ENCODE measurements at places on chromosomes 12 and 14.
A peak's percentile ranks its signal among the peaks of the same experiment; 100 is the strongest.

GRCh38 chr12:47776471-47777143 lies 3.6 kb downstream of the SLC48A1 start:
- no peak for DNase-seq

- no peak for DNase-seq
Observed at GRCh38 chr12:13609894-13610679, 371.3 kb downstream of the GRIN2B start.

DNA sequence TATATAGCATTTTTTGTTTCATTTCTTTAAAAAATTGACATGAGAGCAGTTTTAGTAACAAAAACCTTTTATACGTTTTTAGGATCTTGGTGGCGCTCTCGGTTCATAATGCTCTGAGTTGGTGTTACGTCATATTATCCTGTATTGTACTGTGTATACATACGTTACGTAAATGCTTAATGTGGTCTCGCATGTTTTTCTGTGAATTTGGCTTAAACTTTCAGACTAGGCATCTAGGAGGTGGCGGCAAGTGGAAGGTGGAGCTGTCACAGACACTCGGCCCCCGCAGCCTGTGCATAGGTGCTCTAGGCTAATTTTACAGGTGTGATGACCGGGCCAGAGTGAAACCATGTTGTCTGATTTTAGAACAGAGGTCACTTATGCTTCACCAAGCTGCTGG lies 60.0 kb downstream of the PPP2R5C start:
- peak; percentile 65 for DNase-seq

DNA sequence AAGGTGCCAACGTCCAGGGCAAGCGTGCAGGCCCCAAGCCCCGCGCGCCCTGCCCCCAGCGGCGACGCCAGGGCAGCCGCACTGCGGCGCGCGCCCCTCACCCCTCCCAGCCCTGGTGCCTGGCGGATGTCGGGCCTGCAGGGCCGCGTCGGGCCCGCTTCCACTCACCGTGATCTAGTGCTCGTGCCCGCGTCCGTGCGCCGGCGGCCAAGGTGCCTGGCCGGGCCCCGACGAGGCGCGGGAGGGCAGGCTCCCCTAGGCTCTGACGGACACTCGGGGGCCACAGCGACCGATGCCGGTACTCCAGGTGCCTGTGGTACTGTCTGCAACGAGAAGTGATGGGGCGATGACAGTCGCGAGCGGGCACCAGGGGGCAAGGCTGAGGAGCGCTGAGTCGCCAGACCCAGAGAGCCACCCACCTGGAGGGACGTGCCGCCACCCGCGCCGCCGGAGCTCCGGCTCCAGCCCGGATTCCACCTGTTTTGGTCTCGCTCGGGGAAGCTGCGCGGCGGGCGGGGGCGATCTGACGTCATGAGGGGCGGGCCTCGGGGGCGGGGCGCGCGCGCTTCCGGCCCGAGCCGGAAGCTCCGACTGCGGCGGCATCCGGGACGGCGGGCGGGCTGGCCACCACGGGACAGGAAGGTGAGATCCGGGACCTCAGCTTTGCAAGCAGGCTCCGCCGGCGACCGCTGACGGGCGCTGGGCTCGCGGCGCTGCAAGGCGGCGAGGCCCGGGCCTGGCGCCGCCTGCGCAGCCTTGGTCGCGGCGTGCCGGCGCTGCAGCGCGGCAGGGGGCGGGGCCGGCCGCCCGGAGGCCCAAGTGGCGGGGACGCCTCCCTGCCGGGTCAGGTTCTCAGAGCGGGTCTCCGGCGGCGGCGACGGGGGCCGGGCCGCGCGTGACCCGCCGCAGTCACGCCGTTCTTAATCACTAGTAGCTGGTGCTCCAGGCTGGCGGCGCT lies at the start of the genes LYSET and MOAP1:
Gene LYSET (plus strand): TSS at position 927 of the 958 bp plus-strand sequence. CDS start 89 bp downstream, outside the sequence.
Gene MOAP1 (minus strand): TSS at position 507 of the 958 bp plus-strand sequence. CDS start 655 bp downstream, outside the sequence.
- peak; percentile 92 for DNase-seq

DNA sequence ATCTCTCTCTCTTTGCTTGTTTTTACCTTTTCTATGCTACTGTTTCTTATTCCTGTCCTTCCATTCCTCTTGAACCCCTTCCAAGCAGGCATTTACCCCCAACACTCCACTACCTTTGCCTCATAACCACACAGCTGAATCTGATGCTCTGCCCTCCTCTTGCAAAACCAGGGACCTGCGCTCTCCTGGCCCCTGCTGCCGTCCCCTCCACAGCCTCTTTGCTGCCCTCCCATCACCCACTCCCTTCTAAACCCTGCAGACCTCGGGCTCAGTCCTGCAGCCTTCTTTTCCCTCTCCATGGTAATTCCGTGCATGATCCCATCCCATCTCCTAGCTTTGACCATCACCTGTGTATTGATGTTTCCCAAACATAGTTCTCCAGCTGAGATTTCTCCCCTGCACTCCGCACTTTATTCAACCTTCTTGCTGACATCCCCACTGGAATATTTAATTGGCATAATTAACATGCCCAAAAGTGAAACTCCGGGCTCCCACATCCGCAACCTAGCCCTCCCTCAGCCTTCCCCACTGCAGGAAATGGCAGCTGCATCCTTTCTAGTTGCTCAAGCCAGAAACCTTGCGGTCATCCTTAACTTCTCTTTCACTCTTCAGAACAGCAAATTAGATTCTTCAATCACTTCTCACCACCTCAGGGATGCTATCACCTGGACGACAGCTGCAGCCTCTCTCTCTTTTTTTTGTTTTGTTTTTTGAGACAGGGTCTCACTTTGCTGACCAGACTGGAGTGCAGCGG lies 16.0 kb downstream of the FIGNL2 start:
- DNase-seq, result peak; percentile 19

- no peak for DNase-seq
Observed at GRCh38 chr14:36014236-36014635, 162.3 kb downstream of the PTCSC3 start.

- DNase-seq, result peak; percentile 38
Observed at GRCh38 chr12:15562263-15562662, 226.9 kb downstream of the EPS8 start.

DNA sequence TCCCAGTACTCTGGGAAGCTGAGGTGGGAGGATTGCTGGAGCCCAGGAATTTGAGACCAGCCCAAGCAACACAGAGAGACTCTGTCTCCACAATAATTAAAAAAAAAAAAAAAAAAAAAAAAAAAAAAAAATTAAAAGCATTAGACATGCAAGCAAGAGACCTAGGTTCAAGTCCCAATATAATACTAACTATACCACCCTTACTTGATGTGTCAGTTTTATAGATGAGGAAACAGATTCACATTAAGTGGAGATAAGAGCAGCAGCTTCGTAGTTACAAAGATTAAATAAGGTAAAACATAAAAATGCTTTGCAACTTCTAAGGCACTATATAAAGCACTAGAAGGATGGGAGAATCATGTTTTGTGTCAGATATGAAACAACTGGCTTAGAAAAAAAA lies 9.1 kb downstream of the PPTC7 start:
- DNase-seq, result no peak

- no peak for DNase-seq
Observed at GRCh38 chr14:67815573-67816225, 691 bp downstream of the ZFYVE26 start.

- no peak for DNase-seq
Observed at GRCh38 chr12:56293795-56294194, 6.3 kb downstream of the CS start.

DNA sequence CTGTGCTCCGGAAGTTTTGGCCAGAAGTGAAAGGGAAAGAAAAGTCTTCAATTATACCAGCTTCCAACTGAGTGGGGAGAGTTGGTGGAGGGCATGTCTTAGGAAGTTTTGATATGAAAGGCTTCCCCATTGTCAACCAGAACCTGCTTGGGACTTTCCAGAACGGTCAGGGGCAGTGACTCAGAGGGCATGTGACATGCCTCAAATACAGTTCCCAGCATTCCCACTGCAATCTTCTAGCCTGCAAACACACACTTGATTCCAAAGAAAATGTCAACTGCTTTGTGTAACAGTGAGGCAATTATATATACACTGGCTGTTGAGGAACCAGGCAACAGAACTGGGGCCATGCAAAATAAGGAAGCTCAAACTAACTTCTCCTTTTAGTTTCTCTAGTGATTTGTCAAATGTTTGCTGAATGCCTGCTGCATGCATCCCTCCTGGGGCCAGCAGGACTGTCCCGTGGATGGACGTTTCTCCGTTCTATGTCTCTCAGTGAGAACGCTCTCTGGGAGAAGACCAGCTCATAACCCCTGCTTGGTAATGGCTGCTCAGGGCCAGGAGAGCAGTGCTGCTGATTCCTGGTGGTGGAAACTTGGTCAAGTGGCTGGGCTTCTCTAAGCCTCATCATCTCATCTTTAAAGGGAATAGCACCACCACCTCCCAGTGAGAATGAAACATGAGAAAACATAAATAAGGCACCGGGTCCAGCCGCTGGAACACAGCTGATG lies 18.3 kb downstream of the SLC25A47 start:
- DNase-seq, result no peak

DNA sequence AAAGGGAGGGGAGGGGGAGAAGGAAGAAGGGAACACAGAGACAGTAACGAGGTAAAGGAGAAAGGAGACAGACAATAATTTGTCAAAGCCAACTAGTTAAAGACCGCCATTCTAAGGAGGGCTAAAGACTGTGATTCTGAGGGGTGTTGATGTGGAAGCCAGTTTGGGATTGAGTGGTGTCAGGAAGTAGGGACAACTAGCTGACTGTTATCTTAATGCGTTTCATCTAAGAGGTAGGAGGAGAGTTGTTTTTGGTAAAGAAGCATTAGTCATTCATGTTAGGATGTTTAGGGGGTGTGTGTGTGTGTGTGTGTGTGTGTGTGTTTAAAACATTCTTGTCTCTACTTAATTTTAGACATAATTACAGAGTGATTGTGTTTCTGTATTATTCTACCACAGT lies 95.0 kb downstream of the INSM2 start:
- no peak for DNase-seq

DNA sequence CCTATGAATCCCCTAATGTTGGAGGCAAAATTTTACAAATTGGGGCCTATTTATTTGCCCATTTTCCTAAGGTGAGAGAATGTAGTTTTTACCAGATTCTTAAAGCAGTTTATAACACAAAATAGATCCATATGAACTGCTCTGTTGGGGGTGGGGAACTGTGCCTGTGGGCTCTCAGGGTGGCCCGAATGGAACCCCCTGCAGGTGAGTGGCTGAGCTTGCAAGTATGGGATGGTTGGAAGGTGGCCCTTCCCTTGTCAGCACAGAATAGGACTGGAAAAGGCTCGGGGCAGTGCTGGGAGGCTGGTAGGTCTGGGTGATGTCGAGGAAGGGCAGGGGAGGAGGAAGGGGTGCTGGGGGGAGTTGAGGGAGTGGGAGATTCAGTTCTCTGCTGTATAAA lies 4.9 kb downstream of the VSX2 start:
- DNase-seq, result no peak

DNA sequence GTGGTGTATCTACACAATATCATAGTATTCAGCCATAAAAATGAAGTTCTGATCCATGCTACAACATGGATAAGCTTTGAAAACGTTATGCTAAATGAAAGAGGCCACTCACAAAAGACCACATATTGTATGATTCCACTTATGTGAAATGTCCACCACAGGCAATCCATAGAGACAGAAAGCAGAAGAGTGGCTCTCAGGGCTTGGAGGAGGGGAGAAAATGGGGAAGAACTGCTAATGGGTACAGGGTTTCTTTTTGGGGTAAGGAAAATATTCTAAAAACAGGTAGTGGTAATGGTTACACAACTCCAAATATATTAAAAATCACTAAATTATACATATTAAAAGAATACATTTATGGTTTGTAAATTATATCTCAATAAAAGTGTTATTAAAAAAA lies 16.5 kb downstream of the SCNN1A start:
- no peak for DNase-seq

DNA sequence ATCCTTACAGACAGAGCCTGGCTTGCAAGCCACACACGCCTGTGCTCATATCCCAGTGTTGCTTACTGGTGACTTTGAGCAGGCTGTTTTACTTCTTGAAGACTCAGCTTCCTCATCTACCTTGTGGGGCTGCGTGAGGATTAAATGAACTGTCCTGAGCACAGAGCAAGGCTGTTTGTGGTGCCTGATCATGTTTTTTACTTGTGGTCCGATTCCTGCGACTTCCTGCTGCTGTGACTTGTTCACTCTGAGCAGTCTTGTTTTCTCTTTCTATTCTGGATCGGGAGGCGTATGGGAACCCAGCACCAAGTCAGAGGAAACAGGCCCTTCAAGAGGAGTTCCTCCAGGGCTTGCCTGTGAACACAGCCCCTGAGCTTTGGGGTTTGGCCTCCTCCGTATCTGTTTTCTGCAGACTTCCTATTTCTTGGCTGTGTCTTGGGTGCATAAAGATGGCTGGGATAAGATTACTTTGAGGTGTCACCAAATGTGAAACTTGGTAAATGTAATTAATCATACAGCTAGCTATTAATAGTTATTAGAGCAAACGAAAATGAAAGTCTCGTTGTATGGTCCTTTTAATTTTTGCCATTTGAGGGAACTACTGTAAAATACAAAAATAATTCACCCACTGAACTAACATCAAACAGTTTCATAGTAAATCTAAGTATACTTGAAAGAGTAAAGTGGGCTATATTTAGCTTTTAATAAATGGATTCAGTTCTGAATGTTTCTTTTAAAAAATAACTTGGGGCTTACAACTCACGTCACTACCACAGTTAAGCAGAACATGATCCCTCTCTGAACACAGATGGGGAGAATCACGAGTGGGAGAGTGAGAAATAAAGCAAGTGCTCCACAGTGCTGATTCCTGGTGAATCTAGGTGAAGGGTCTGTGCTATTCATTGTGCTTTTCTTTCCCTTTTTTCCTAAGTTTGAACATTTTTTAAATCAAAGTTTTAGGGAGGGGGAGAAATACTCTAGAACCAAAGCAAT lies 251.5 kb downstream of the FOXN3 start:
- no peak for DNase-seq

- DNase-seq, result no peak
Observed at GRCh38 chr12:38328306-38328895, 11.8 kb downstream of the ALG10B start.

GRCh38 chr14:90620568-90621077 lies 195.6 kb downstream of the TTC7B start:
- no peak for DNase-seq

Measured in CD4-positive, alpha-beta T cell treated with Interleukin-6 for 4 hours (primary cell).